Right ventricle myocardium inferior (tissue), 1 donor: ENCODE measurements at places on chromosomes 1 and 21. TPM values are rescaled to one million over a fixed set of nuclear protein-coding genes. Genes with fewer than 3 reads are reported as not detected.

Gene PRRC2C
- 45.7 TPM for total RNA-seq

Gene THEM5
- total RNA-seq = not detected

Gene LDLRAD1
- total RNA-seq = not detected

Gene ZNF281
- total RNA-seq = 8.7 TPM

Gene SLAMF9
- not detected for total RNA-seq

Gene S100PBP
- 11.7 TPM for total RNA-seq

Gene GNG5
- 182 TPM for total RNA-seq

Gene TRAPPC10
- total RNA-seq = 20.3 TPM

Gene AIRE
- total RNA-seq = not detected

Gene PIGR
- total RNA-seq = not detected

Gene VWA5B1
- total RNA-seq = not detected

Gene TSPAN2
- 10.3 TPM for total RNA-seq

Gene OR10Z1
- total RNA-seq = not detected

Gene LCE2B
- total RNA-seq = not detected

Gene SELENBP1
- 129 TPM for total RNA-seq

Gene S100A7A
- total RNA-seq = not detected

Gene ACOT7
- 9.8 TPM for total RNA-seq

Gene ADGRL4
- 25.3 TPM for total RNA-seq

Gene FABP3
- 5,086 TPM for total RNA-seq

Gene NOS1AP
- 3.5 TPM for total RNA-seq

Gene TTC22
- not detected for total RNA-seq

Gene XPR1
- total RNA-seq = 35.8 TPM

Gene CTSK
- 6.2 TPM for total RNA-seq

Gene TNFRSF18
- not detected for total RNA-seq

Gene TRIM67
- 0.11 TPM for total RNA-seq

Gene IL24
- total RNA-seq = not detected

Gene BSND
- total RNA-seq = not detected

Gene SLC1A7
- total RNA-seq = not detected

Gene TEDDM1
- not detected for total RNA-seq

Gene TRAF5
- total RNA-seq = 2.1 TPM

Gene FCRL2
- total RNA-seq = not detected

Gene CLEC20A
- total RNA-seq = not detected
